ENCODE measurements at places on chromosomes 16 and 17.
A peak's percentile ranks its signal among the peaks of the same experiment; 100 is the strongest.

GRCh38 chr17:34241062-34241461 lies 14.0 kb upstream of the CCL2 start:
- DNase-seq, result no peak

DNA sequence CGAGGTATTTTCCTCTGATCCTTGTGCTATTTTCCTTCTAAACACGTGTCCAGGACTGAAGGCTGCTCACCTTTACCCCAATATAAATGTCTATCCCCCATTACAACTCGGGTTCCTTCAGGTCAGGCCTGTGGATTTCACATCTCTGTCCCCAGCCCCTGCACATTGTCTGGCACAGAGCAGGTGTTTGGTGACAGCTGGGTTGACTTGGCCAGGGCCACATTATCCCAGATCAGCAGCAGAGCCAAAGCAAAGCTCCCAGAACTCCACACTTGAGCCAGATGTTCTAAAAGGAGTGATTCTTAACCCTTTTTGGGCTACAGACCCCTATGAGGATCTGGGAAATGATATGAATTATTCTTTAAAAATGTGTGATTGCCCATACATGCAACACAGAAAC lies 18.0 kb upstream of the SPATA32 start:
- DNase-seq, result no peak

DNA sequence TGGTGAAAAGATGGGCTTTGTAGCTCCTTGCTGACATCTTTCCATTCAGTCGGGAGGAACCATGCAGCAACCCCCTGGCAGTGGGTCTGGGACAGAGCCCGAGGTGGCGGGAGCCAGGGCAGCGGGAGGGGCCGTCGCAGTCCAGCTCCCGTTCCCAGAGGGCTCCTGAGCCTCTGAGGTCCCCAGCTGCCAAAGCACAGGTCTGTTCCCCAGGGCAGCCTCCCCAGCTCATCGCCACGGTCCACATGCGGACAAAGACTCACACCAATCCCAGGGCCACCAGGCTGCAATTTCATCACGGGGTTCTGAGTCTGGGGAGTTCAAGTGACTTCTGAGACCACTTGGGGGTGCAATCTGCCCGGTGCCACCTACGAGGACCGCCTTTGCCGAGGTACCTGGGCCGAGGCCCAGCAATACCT lies 196.0 kb downstream of the RBFOX3 start:
- no peak for DNase-seq

DNA sequence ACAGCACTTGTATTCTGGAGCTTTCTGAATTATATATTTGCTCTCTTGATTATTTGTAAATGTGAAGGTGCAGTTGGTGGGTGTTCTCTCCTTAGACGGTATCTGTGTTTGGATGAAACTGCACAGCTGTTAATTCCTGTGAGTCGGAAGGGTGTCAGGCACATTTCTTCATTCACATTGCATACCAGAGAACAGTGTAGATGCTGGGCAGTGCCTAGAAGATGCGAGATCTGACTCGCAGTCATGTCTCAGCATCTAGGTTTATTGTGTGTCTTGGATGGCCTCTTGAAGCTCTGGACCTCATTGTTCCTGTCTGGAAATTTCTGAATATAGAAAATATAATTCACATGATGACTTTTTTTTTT lies 61.2 kb downstream of the CLEC16A start:
- DNase-seq, result no peak

DNA sequence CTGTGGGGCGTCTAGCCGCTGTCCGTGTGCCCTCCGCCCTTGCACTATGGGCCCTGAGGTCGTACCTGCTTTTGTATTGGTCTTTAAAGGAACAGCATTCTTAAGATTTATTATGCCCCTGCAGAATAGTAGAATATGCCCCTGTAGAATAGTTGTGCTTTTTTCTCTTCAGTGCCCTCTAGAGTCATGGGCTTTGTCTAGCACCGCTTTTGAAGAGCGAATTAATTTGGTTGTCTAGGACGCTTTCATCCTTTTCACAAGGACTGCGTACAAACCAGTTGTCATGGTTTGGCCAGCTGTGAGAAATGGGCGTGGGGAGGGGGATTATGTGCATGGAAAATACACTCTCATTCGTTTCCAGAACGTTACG lies 621 bp downstream of the CEP95 start:
- no peak for DNase-seq

DNA sequence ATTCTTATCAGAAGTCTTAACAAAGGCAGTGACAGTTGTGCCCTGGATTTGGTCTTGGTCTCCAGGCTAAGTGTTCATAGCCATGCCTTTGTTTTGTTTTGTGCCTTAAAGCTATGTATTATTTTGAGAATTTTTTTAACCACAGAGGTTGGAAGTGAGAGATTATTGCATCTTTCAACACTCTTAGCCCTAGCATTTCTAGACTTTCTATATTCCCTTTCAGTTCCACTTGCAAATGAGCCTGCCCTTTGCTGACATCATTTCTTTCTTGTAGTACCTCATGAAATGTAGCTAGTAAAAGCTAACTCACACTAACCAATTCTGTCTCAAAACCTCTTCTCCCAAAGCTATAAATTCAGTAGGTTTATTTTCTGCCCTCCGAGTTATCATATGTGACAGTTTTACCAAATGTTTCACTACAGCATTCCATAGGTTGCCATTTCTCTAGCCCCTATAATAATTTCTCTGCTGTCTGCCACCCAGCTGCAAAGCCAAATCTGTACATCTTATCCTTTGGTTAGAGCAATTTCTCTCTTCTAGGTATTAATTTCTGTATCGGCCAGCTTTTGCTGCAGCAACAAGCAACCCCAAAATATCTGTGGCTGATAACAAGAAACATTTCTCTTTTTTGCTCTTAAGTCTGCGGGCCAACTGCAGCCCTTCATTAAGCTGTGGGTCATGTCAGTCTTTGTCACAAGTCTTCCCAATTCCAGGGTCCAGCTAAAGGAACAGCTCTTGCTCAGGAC lies 14.2 kb upstream of the CCL1 start:
- no peak for DNase-seq

DNA sequence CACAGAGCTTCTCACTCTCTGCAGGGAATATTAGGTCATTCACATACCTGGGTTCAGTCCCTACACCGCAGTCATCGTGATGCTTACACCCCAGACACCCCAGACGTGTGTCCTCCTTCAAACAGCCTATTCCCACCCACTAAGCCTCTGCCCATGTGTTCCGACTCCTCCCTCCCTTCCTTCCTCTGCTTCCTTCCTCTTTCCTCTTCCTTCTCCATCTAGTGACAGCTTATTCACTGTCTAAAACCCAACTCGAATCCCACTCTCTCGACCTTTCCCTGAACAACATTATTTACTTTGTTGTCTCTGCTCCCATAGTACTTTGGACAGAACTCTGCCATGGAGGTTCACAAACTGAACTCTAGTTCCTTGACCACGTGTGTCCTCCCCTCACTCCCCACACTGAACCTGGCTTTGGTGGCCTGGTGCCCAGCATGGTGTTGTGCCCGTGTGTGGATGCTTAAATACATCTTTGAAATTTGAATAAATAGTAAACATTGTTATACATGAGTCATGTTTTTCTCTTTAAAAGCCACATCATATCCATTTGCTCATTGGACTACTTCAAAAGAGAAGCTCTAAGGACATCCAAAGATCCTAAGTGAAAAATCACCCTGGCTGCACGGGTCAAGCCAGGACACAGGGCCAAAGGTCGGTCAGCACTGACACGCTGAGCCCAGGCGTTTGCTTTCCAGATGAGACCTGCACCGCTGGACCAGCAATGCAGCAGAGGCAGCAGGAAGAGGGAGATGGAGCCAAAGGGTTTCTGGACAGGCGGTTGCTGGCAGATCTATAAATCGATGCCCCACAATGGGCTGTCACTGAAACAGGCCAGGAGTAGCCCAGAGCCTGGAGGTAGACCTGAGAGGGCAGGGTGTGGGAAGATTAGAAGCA lies 14.1 kb upstream of the G6PC1 start:
- no peak for DNase-seq

DNA sequence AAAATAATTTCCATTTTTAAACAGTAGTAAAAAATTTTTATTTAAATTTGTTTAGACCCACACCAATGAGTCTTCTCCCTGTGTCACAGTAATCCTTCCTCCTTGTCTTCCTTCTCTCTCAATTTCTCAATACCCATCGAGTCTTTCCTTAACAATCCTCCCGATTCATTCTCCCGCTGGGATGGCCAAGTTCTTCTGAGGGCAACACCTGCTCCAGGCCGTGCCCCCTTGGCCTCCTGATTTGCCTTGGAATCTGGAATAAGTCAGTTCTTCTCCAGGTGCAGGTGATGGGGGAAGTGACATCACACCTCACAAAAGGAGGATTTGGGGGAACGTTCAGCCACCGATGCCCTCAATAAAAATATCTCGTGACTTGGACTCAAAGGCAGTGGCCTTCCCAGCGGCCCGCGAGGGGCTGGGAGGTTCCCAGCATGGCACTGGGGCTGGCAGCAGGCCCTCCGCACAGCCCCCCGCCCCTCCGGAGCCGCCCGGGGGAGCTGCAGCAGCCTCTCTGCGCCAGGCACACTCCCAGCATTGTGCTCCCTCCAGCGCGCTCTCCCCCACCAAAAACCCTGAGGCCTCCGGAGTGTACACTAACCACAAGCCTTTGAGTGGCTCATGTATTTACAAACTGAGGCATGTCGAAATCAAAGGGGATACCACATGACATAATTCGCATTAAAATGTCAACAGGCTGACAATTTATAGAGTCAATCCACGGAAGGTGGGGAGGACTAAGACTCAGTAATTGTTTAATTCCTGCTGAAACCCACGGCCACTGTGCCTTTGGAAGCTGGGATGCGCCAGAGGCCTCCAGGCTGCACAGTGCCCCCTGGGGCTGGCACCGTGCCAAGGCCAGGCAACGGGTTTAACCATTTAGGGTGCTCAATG lies 120.5 kb downstream of the ZFHX3 start:
- no peak for DNase-seq

GRCh38 chr16:4390266-4391260 lies 18.9 kb downstream of the VASN start:
- DNase-seq, result no peak

- no peak for DNase-seq
These were observed 542.6 kb downstream of the TMEM114 start for GRCh38 chr16:8047736-8048135.

GRCh38 chr16:69909760-69910159 lies 41.4 kb upstream of the CLEC18A start:
- DNase-seq, result no peak

DNA sequence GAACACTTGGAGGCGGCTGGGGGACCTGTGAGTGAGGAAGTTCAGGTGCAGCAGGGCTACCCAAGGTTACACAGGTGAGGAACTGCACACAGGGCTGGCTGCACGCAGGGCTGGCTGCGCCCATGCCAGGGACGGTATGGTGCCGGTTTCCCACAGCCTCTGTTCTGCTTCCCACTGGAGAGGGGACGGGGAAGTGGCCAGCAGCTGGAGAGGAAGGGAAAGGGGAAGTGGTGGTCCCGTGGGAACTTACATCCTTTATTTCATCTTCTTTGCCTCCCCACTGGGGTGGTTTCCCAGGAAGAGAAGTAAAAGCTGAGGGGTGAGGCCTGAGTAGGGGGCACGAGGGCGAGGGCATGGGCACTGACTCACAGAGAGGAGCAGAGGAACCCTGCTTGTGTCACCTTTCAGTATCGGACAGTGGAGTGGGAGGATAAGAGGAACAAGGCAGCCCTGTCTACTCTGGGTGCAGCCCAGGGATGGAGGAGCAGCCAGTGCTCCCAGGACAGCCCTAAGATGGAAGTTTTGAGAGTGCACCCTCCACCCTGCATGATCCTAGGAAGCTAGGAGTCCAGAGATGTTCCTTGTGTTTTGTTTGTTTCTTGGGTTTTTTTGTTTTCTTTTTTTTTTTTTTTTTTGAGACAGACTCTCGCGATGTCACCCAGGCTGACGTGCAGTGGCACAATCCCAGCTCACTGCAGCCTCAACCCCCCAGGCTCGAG lies 25.5 kb upstream of the CDH1 start:
- DNase-seq, result no peak

- DNase-seq, result peak; percentile 76
These were observed 586 bp downstream of the UBALD2 start for GRCh38 chr17:76265624-76266243.

DNA sequence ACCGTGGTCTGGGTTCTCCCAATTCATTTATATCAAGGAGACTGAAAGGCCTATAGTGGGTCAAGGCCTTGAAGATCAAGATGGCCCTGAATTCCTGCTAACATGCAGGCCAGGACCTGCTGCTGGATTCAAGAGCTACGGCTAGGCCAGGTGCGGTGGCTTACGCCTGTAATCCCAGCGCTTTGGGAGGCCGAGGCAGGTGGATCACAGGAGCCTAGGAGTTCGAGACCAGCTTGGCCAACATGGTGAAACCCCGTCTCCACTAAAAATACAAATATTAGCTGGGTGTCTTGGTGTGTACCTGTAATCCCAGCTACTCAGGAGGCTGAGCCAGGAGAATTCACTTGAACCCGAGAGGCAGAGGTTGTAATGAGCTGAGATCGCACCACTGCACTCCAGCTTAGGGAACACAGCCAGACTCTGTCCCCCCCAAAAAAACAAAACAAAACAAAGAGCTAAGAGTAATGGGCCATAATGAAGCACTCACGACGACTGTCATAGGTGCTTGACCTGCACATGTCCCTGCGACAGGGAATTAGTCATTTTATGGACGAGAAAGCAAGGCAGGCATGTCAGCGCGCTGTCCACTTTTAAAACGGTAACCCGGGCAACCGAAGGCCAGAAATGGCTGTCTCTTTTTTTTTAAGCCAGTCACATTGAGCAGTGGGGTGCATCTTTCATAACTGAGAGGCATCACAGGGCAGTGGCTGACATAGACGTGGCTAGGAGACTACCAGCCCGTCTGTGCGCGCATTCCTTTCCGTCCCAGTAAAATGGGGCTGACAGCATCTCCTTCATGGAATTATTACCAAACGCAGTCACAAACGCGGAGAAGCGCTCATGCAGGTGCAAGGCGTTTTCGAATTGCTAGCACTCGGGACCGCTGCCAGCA lies 1.0 kb upstream of the FBRS start:
- no peak for DNase-seq

DNA sequence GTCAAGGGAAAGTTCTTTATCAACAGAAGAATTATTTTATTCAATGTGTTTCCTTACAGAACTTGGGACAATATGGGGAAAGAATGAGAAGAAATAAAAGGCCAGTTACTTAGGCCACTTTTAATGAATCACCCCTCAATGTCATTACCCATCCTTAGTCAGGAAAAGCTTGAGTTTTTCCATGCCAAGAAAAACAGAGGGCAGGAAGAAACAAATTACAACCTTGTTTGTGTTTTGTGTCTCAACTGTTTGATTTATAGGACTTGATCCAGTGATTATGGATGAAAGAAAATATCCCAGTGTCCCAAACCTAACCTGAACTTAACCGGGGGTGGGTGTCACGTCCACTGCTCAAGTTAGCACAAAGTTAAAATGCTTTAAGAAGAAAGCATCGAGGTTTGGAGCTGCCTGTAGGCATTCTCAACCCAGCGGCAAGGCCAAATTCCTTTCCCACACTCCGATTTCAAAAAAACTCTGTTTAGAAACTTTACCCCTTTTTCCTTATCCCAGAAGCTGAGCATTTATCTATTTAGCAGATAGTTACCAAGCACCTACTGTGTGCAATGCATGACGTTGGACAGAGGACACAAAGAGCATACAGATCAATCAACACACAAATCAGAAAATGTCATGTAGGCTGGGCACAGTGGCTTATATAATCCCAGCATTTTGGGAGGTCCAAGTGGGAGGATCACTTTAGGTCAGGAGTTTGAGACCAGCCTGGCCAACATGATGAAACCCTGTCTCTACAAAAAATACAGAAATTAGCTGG lies 14.0 kb upstream of the CYB5B start:
- no peak for DNase-seq

Data from CD8-positive, alpha-beta T cell (primary cell).